ENCODE measurements at places on chromosomes 1 and 21.
A peak's percentile ranks its signal among the peaks of the same experiment; 100 is the strongest.

DNA sequence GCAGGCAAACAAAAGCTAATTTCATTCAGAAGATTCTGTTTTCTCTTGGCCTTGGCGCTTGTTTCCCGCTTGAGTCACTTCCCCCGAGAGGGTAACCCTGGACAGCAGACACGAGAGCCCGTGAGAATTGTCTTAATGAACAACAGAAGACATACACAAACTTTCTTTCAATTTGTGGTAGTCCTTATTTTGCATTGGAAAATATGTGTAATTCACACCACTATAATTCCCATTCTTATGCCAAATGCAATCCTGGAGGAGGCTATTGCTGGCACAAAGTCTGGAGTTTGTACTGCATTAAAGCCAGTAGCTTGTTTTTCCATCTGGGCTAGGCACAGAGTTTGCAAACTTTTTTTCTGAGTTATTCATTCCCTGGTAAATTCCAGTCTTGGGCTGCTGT, 109.8 kb upstream of the IVNS1ABP start:
- DNase-seq = no peak

DNA sequence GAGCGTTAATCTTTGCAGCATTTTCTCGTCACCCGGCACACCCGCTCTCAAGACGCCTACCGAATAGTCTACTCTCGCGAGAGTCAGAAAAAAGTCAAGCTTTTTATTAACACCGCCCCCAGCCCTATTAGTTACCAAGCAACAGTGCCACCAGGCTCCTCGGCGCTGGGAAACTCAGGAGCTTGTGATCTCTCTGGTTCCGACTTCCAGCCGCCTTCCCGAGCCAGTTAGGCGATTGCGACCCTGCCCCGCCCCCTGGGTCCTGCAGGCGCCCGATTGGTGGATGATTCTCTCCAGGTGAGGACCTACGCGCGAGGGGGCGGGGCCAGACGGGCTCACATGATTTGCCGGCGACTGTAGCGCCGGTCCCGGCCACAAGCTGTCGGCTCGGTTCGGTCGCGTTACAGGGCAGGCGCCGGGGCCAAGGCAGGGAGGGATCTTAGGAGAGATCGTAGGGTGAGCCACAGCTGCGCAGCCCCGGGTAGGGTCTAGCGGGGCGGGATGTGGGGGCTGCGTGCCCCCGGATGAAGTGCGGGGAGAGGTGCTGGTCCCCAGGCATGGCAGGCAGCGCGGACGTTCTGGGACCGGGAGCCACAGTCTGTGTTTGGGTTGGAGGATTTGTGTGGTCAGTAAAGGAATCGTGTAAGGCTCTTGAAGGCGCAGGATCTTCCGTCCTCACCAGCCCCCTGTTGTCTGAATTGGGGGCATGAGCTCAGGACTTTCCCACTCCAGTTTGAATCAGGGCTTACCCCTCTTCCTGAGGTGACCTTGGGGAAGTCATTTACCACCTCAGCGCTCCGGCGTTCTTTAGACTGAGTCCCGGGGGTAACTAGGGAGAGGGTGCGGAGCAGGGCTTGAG, at the start of gene PFKFB2:
Gene PFKFB2, plus strand, starts transcription at position 365 of the 859 bp plus-strand sequence. CDS start 1,443 bp downstream, outside the sequence.
- peak; percentile 91 for DNase-seq

GRCh38 chr1:34745666-34746065, 9.2 kb upstream of the GJB5 start:
- no peak for DNase-seq

DNA sequence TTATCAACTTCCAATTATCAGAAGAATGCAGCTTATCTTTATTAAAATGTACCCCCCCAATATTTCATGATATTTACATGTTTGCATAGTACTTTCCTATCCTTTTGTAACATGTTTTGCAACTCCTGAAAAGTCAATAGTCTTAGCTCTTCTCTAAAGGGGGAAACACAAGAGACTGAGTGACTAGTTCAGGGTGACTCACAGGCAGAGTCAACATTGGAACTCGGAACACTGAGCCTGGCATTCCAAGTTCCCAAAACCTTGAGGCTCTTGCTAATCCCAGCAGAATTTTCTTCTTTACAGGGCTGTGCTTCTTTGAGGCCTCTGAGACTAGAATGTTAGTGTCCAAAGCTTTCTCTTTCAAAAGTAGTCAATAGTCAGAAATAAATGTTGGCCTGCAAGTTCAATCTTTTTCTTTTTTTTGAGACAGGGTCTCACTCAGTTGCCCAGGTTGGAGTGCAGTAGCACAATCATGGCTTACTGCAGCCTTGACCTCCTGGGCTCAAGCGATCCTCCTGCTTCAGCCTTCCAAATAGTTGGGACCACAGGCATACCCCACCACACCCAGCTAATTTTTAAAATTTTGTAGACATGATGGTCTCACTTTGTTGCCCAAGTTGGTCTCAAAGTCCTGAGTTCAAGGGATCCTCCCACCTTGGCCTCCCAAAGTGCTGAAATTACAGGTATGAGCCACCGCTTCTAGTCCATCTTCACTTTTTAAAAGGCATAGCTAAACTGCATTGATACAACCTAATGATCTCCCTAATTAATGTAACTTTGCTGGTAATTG, 37.5 kb downstream of the ZNF281 start:
- DNase-seq = no peak
